ENCODE measurements at places on chromosomes 6 and 20. TPM values are rescaled to one million over a fixed set of nuclear protein-coding genes. Genes with fewer than 3 reads are reported as not detected.

The PDYN gene
- not detected for total RNA-seq

The SOBP gene
- total RNA-seq: 1.6 TPM

The DEFB132 gene
- not detected for total RNA-seq

DNA sequence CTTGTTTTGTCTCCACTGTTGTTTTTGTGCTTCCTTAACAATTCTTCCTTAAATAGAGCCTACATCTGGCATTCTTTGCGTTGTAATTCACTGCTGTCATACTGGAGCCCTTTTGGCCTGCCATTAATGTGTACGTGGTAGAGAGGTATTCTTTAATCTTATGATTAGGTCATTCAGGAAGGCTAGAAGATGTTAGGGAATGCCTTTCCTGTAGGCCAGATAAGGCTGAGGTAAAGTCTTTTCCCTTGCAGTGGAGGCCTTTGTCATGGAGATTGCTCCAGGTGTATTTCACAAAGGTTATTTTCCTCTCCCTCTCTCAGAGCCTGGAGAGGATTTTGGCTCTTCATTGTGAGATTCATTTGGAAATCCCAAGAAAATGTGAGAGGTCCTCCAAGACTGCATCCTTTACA is 146.9 kb downstream of the FUT9 start:
- peaks cover 14% of the 10 kb centered on the region for H3K4me1 ChIP-seq
- no peak overlapping the region for H3K27ac ChIP-seq
- no peaks in the 10 kb centered on the region for H3K27me3 ChIP-seq

DNA sequence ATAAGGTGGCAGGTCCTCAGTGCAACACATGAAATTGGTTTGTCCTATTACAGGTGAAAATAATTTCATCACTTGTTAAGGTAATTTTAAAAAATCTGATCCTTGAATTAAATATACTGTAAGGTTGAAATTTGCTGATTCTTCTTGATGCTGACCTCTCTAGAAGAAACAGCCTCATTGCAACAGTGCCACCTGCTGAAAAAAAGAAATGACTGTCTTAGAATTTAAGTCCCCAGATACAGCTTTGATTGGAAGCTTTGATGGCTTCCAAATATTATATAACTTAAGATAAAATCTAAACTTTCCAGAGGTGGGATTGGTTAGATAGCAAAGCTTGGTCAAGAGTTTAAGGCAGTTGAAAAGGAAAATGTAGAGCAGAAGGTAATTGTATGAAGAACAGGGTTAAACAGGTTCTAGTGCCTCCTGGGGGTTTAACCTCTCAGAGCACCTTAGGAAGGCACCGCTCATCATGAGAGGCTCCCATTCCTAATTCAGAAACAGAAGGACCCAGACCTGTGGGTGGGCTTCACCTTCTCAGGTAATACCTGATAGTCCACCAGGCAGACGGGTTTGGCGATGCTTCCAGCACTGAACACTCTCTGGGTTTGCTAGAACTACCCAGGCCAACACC is 401.0 kb downstream of the PAX1 start:
- no peak overlapping the region for H3K4me3 ChIP-seq
- H3K27me3 ChIP-seq: no peaks in the 10 kb centered on the region
- no peak overlapping the region for H3K27ac ChIP-seq
- no peaks in the 10 kb centered on the region for H3K4me1 ChIP-seq
- H3K36me3 ChIP-seq: no peaks in the 10 kb centered on the region

DNA sequence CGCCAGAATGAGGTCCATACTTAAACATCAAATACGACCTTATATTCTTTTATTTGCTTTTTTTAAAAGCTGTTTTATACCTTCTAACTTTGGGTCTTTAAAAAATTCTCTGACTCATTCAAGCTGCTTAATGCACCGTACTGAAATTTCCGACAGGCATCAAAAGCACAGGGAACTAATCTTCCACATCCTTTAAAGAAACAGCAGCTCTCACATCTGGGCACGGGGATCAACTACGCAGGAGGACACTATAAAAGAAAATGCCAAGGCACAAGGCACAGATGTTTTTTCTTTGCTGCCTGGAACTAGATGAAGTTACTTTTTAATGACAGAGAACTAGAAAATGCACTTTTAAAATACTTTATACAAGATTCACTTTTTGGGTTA is 112.4 kb upstream of the ARG1 start:
- H3K36me3 ChIP-seq: no peaks in the 10 kb centered on the region
- no peak for DNase-seq
- H3K27ac ChIP-seq: no peak overlapping the region
- no peaks in the 10 kb centered on the region for H3K4me1 ChIP-seq
- no peak overlapping the region for H3K4me3 ChIP-seq

All from Calu3 (cell line).